ENCODE measurements at places on chromosomes 2 and 18.

GRCh38 chr2:854460-854859 is 96.2 kb upstream of the SNTG2 start:
- peak; percentile 9 for DNase-seq

DNA sequence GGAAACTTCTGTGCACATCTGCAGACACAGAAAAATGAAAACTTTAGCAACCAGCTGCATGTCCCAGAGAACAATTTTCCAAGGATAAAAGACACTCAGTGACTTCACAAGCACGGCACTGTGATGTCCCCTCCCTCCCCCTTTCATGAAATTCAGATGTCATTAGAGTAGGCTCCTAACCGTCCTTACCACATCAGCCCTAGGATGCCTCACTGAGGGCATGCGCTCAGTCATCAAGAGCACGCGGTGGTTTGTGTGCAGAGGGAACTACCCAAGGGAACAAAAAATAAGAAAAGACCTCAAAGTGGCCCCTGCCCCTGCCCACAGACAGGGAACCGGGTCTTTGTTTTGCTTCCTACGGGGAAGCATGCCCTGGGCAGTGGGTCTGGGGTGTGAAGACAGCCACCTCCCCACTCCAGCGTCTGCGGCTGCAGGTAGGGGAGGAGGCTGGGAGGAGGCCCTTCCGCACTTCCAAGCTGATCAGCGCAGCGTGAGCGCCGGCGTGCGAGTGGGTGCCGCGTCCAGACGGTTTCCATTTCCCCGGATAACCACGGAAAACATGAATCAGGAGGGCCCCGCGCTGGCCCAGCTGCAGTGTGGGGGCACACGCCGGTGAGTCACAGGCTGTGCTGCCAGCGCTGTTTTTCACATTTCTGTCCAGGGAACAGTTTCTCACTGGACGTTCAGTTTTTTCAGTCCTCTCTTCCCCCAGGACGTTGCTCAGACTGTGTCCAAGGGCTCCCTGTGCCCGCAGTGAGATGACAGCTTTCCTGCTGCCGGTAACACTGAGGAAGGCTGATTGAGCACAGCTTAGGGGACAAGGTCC is 70.6 kb downstream of the COPS8 start:
- no peak for DNase-seq

DNA sequence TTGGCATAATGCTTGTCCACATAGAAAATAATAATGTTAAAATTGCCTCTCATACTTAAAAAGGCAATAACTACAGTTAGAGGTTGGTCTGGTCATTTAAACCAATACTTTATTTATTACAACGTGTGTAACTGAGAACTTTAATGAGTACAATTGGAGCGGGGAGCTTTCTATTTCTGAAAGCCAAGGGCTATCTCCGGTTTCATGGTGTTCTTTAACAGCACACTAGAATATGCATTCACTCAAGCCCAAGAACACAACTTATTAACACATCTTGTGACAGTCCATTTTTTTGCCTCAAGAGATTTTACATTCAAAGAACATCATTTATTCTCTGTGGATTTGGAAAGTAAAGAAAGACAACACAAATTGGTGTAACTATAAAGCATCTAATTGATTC is 131.8 kb downstream of the KCNH7 start:
- no peak for DNase-seq

GRCh38 chr2:112187046-112187715 is 49.0 kb downstream of the FBLN7 start:
- DNase-seq, result no peak

- DNase-seq, result no peak
Measured at GRCh38 chr18:12410081-12410481, 2.4 kb downstream of the PRELID3A start.

DNA sequence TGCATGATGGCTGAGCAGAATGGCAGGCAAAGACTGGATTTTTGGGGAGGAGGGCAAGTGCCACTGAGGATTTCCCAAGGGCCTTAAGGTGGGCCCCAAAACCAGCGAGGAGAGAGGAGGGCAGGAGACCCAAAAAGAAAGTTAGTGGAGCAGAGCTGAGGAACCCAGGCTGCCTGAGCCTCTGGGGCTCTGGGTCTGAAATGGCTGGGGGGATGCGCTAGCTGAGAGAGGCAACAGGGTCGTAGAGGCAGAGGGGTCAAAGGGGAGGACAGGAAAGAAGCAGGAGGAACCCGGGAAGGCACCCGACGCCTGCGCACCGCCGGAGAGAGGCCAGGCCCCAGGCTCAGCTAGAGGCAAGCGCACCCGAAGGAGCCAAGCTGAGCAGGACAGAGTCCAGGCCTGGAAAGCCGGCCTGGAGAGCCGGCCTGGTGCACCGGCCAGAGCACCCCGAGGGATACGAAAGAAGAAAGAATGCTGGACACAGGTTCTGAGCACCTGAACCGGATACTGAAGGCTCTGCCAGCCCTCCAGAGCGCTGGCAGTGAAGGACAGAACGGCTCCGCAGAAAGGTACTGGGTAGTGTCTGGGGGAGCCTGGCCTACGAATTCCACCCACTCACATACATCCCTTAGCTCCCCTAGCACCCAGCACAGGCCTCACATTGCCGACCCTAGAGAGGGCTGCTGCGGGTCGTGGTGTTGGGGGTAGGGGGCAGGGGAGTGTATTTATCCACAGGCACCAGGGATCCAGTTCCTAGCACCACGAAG is 39.5 kb upstream of the ATP6V1B1 start:
- no peak for DNase-seq

DNA sequence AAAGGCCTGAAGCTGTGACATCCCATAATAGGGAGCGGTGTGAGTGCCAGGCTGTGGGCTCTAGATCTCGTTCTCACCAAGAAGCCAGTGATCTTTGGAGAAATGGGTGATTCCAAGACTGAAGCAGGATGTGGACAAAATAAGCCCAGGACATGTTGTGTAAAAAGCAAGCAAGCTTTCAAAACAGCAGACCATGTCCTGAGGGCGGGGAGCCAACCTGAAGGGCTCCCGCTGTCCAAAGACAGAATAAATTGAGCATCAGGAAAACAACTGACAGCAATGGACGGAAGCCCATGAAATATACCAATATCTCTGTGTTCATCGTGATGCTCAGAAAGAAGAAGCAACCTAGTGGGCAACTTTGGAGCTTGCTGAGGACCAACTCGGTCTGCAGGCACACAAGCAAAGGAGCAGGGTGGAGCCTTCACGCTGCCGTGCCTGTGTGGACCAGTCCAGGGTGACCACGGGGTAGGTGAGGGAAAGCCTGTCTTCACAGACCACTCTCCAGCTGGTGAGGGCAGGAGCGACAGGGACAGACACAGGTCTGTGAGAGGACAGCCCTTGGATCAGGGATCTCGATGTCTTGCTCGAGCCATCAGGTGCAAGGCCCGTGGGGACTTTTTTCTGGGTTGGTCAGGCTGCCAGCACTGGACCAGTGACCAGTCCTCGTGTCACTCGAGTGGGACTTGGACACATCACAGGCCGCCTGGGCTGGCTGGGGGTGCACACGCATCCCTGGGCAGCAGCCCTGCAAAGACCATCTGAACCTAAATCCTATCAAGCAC is 21.5 kb downstream of the MTERF4 start:
- no peak for DNase-seq

GRCh38 chr2:106097038-106098000 is 96.8 kb downstream of the UXS1 start:
- no peak for DNase-seq

GRCh38 chr2:191314697-191315364 is 69.6 kb downstream of the MYO1B start:
- no peak for DNase-seq

DNA sequence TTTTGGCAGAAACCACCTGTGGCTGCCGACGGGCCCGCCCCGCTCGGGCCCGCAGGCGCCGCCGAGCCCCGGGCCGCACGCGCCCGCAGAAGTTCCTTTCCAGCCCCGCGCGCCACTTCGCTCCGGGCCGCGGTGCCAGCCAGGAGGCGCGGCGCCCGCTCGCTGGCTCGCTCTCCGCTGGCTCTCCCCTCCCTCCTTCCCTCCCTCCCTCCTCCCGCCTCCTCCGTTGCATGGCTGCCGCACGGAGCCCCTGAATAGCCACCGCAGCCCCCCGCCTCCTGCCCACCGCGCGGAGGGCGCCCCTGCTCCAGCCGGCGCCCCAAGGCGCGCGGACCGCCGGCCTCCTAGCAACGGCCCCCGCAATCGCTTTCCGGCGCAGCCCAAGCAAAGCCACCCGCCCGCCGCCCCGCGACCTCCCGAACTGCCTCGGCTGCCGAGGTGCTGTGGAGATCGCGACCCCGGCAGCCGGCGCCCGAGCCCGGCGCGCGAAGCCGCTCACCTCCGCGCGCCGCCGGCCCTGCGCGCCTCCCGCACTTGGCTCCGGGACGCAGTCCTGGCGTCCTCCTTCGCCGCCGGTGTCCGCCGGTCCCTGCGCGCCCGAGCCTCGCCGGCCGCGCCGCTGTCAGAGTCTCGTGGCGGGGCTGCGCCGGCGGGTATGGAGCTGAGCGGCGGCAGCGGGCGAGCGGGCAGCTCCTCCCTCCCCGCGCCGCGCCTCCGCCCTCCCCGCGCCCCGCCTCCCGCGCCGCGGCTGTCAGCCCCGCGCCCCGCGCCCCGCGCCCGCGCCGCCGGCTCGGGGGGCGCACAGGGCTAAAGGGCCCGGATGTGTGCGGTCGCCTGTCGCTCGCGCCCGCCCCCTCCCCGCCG is at the start of gene ZBTB7C:
TSS of gene ZBTB7C (minus strand) at position 657 of the 864 bp plus-strand sequence.
- no peak for DNase-seq

GRCh38 chr2:237222601-237223041 is 136.9 kb downstream of the COPS8 start:
- DNase-seq, result no peak

DNA sequence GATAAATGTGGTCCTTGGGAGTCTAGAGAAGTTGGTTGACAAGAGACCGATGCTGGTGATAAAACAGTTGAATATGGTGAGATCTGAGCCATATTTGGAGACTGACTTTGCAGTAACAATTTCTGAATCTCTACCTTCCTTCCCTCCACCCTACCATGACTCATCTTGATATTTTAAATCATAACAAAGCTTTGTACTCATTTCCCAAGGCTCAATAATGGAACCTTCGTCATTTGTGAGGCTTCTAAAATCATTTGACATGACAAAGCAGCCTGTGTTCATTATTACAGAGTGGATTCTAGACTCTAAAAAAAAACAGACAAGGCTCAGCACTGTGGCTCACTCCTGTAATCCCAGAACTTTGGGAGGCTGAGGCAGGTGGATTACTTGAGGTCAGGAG is 38.5 kb upstream of the PDCL3 start:
- DNase-seq, result no peak

GRCh38 chr2:206259376-206260187 is 14.9 kb upstream of the ZDBF2 start:
- DNase-seq, result peak; percentile 35

DNA sequence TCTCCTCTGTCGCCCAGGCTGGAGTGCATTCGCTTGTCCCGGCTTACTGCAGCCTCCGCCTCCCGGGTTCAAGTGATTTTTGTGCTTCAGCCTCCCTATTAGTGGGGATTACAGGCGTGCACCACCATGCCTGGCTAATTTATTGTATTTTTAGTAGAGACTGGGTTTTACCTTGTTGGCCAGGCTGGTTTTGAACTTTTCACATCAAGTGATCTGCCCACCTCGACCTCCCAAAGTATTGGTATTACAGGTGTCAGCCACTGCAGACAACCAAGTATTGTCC is 1.1 kb downstream of the RPS27A start:
- no peak for DNase-seq

DNA sequence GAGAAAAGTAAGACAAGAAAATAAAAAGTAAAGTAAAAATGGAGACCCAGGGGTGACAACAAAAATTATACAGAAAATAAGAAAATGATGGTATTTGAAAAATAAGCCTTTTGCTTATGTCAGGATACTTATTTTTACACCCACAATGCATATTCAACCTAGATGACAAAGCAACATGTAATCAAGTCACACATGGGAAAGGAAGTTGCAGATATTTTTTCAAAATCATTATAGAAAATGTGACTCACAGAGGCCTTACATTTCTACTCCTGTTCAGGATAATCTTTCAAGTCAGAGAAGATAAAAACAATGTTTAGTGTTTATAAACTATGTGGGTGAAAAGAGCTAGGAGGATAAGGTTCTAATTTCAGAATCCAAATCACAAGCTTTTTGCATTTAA is 275.3 kb upstream of the UBE2E3 start:
- no peak for DNase-seq

DNA sequence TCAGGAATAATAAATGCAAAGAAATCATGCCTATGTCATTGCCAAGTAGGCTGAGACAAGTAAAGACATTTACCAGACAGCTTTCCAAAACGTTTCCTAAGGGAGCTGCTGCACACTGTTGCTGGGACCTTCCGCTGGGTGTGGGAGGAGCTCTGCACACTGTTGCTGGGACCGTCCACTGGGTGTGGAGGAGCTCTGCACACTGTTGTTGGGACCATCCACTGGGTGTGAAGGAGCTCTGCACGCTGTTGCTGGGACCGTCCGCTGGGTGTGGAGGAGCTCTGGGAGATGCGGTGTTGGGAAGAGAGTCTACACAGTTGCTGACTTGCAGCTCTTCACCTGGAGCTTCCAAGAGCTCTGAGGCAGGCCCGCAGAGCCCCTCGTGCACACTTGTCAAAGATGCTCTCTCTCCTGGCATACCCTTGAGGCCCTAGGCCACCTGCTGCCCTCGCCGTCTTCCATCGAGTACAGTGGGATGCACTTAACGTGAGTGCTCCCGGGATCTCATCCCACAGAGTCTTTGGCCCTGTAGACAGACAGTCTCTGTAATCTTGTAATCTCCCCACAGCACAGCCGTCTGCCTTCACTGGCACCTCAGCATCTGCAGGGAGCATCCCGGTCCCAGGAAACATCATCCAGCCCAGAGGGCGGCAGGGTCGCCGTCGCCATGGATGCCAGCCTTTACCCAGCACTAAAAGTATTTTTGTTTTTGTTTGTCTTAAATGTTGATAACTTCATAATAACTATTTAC is 51.4 kb downstream of the TRAPPC12 start:
- DNase-seq, result no peak

DNA sequence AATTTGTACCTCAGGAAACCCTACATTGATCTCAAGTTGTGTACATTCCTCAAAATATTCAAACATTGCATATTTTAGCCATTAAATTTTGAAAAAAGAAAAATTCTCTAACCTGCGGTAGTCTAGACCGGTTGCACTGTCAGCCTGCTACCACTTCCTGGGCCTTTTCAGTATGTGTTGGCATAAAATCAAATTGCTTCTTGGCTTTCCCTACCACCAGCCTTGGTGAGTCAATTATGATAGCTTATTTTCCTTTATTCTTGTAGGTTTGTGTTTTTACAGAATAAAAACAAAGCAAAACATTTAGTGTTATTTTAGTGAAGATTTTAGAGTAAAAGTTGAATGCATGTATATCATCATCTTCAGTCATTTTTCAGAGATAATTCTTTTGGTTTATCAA is 61.2 kb downstream of the FAM171B start:
- no peak for DNase-seq

DNA sequence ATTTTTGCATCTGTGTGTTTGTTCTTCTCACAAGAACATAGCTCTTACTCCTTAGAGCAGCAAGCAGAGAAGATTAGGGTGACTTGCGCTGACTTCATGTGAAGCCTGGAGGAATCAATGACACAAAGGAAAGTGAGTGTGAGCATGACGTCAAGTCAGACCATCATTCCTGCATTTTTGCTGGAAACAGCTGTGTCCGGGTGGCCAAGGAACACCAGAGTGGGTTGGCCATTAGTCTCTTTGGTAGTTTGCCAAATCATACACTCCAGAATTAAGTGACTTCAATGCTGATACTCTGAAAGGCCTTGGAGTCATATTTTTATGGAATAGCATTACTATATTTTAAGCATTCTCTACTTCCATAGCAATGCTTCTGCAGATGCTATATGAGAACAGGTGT is 597.2 kb downstream of the DCDC2C start:
- no peak for DNase-seq

Measured in hematopoietic multipotent progenitor cell treated with erythropoietin and hydrocortisone succinate and interleukin-3 and kit ligand, for 15 days (in vitro differentiated cells).